ENCODE measurements at places on chromosomes 7 and 10. TPM values are rescaled to one million over a fixed set of nuclear protein-coding genes. Genes with fewer than 3 reads are reported as not detected.

The FAM237B gene
- not detected for total RNA-seq

The SPDYE1 gene
- total RNA-seq, result not detected

The PON1 gene
- total RNA-seq, result 1.00 TPM

The LIPF gene
- not detected for total RNA-seq

The MRC1 gene
- total RNA-seq, result 0.05 TPM

The PAX4 gene
- not detected for total RNA-seq

The SEMA4G gene
- total RNA-seq, result 5.9 TPM

The NAT16 gene
- total RNA-seq, result 0.16 TPM

The SLIT1 gene
- total RNA-seq, result not detected

The SLC26A4 gene
- total RNA-seq, result 0.91 TPM

The FAM180A gene
- not detected for total RNA-seq

The NME8 gene
- total RNA-seq, result not detected

The CTNNA3 gene
- 0.75 TPM for total RNA-seq

The JAZF1 gene
- total RNA-seq, result 20.1 TPM

The FAM204A gene
- total RNA-seq, result 60.2 TPM

The MOGAT3 gene
- not detected for total RNA-seq
